Spinal cord (tissue), 10 donors: ENCODE measurements at places on chromosomes 1 and 21. TPM values are rescaled to one million over a fixed set of nuclear protein-coding genes. Genes with fewer than 3 reads are reported as not detected.

DNA sequence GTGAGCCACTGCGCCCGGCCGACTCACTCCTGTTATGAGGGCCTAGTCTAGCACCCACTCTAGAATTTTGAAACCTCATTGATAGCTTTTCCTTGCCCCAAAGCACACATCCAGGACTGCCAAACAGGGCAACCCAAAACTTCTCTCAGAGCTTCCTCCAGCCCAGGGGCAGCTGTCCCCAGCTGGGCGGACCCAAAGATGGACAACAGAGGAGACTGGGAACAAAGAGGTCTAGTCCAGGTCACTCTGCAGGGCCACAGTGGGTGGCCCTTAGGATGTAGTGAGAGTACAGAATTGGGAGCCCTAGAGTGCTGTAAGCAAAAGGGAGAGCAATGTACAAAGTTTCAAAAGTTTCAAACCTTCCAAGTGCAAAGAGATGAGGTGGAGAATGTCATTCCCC, 1.2 kb downstream of the CD34 start:
- DNase-seq = no peak

GRCh38 chr1:169124459-169124858, 18.0 kb downstream of the ATP1B1 start:
- DNase-seq = no peak

GPA33 gene
- 0.44 TPM for total RNA-seq

DNA sequence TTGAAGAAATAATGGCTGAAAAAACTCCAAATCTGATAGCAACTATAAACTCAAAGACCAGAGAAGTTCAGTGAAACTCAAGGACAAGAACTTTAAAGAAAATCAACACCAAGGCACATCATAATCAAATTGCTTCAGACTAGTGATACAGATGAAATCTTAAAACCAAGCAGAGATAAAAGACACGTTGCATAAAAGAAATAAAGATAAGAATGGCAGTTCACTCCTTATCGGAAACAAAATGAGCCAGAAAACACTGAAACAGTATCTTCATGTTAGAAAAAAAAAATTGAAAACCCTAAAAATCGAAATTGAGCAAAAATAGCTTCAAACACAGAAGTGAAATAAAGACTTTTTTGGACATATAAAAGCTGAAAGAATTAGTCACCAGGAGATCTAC, 4.6 kb upstream of the RAB4A start:
- no peak for DNase-seq

DNA sequence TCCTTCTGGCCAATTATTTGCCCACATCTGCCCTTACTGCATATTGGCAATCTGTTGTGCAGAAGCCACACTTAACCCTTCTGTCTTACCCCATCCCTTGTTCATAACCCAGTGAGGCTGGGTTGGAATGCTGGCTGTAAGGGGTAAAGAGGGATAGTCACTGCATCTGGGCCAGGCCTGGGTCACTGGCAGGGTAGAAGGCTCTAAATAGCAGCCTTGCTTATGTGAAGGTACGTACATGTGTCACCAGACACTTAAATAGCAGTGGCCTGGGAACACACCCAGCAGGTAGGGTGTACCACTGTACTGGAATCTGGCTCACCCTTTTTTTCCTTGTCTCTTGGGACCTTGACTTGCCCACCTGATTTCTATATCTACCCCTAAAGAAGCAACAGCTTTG, 9.9 kb upstream of the TARS2 start:
- DNase-seq = no peak

DNA sequence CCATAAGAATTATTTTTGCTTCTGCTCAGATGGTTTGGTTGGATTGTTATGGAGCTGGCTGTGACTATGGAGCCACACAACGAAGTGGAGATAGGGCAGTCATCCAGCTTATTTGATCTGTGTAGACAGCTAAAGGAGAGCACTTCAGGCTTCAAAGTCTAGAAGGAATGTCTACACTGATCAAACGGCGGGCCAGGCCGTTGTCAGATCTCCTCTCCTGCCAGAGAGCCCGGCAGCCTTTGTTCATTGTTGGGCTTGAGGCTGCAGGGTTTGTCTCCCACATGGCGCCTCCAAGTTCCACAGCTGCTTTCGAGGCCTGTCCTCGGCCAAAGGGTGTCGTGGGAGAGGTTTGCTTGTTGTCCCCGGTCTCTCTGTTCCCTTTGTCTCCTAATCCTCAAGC, 2.8 kb upstream of the STMN1 start:
- no peak for DNase-seq

DNA sequence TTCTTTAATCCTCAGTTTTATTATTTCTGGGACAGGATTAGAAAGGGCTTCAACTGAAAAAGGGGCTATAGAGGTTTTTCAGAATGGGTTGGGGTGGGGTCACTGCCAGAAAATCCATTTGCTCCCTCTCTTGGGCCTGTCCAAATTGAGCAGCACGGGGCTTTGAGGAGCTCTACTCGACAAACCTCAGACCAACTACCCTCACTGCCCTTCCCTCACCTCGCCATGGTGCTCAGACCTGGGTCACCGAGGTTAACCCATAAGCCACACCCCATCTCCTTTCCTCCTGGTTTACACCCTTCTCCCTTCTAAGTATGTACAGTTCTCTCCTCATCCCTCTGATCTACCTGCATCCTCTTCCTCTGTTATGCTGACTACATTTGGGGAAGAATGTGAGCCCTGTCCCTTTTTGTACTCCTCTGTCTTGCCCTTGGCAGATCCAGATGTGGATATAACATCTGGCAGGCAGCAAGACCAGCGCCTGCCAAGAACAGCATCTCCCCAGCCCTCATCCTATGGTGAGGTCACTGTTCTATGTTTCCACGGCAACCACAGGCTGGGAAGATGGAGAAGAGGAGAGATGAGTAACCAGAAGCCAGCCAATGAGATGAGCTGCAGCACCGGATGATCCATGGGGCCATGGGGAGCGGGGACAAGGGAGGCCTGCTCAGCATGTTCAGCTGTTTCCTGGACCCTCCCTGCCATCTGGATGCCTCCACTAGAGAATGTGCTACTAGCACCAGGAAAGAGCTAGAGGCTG, 3.7 kb upstream of the FABP3 start:
- no peak for DNase-seq

- no peak for DNase-seq
Measured at GRCh38 chr1:172990598-172991215, 60.0 kb downstream of the TNFSF18 start.
